ENCODE measurements at places on chromosomes 6 and 20. TPM values are rescaled to one million over a fixed set of nuclear protein-coding genes. Genes with fewer than 3 reads are reported as not detected.

C20orf202 gene
- polyA plus RNA-seq, result 5.3 TPM

SIRPB2 gene
- polyA plus RNA-seq, result 0.81 TPM

C6orf132 gene
- 44.1 TPM for polyA plus RNA-seq

RREB1 gene
- polyA plus RNA-seq, result 10.3 TPM

SLC22A3 gene
- polyA plus RNA-seq, result 3.8 TPM

PLAGL1 gene
- polyA plus RNA-seq, result 156 TPM

BPI gene
- not detected for polyA plus RNA-seq

GLP1R gene
- polyA plus RNA-seq, result not detected

EDN1 gene
- polyA plus RNA-seq, result 28.5 TPM

KCNK16 gene
- not detected for polyA plus RNA-seq

Measured in small intestine (tissue), 16 donors.